NCI-H187 treated with DMSO at 0.1 percent for 48 hours (cell line): ENCODE measurements at places on chromosomes 7 and 10.

GRCh38 chr7:152176797-152177196 lies 151.3 kb downstream of the GALNT11 start:
- DNase-seq, result no peak

- no peak for DNase-seq
These were observed 310.1 kb upstream of the SORCS1 start for GRCh38 chr10:107474650-107475049.

DNA sequence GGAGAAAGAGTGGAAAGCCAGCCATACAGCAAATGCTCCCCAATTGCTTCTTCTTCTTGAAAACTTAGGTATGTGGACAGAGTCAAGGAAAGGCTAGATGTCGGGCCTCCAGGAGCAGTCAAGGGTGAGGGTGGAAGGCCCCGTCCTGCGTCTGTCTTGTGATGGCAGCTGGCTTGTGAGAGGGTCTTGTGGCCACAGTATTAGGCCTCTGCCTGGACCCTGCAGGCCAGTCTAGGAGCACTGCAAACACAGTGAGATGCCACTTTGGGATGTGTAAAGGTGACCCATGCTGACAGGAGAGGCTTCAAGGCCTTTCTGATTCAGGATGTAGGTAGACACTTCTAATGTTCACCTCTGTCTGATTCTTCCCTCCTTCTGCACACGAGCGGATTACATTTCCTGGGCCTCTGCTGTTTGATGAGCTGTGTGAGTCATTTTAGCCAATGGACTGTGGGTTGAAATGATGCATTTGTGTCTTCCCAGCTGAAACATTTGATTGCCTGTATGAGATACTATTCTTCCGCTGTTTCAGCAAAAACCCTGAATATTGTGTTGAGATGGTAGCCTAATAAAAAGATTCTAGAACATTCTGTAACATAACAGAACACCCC lies 135.4 kb downstream of the EMX2 start:
- DNase-seq, result no peak

DNA sequence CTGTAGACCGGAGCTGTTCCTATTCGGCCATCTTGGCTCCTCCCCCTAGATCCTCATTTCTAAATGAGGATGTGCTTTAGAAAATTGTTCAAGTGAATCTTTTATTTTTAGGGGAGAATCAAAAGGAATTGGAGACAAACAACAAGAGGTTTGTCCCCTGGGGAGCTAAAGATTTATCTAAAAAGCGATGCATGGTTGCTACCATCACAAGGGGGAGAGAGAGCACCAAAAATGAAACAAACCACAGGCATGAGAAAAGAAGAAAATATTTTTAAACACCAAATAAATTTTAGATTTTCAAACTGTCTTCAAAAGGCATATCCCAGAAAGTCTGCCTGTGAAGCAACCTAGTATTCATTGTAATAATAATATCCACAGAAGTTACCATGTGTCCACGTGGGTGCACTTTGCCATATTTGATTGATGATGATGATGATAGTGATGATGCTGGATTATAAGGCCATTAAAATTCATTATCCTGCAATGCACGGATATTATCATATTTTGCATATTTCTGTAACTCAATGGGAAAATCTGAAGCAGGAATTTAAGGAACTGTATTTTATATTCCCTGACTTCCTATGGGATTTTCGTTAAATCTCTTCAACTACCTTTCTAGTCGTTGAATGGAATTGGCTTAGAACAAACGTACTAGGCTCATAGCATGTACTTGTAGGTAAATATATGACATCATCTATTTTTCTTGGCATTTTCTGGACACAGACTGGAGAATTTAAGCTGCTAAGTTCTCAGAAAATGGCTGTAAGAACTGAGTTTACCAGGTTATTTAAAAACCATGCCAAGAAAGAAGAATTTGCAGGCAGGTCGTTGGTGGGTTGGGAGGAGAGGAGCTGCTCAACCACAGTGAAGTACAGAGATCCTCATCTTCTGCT lies 171.6 kb downstream of the WDR37 start:
- no peak for DNase-seq
